T47D (cell line): ENCODE measurements at places on chromosomes 1 and 21.

DNA sequence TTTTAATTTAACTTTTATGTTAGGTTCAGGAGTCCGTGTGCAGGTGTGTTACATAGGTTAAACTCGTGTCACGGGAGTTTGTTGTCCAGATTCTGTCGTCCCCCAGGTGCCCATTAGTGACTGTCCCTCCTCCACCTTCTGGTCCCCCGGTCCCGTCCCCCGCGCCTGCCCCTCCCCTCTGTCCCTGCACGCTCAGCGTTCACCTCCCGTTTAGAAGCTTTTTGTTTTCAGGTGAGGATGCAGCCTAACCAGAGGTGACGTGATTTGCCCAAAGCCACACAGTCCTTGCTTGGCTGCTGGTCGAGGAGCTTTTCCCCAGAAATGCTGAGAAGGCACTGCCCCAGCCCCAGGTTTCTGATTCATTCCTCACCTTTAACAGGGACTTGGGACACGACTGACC, 844 bp downstream of the C1orf146 start:
- no peak for DNase-seq

DNA sequence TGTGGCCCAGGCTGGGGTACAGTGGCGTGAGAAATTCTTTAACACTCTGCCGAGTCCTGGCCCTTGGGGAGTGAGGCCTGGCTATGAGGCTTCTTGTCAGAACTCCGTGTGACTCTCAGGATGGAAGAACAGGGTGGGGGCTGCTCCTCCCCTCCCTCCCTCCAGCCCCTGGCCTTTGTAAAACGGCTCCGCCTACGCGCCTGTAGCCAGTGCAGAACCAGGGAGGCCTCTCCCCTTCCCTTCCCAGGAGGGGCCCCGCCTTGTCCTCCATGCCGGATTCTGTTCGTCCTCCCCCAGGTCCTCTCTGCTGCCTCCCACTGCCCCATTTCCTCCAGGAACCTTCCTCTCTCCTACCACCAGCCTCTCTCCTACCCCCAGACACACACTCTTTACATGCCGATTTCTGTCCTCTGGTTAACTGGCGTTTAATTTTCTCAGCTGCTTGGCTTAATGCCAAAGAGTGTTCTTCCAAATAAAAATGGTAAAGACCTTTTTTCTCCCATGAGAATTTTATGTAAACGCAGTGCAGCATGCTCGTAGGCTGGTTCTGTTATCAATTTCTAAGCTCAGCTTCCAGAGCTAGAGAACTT, 21.0 kb downstream of the PDE9A start:
- no peak for DNase-seq

GRCh38 chr1:218025454-218025853, 259.6 kb upstream of the RRP15 start:
- DNase-seq, result no peak

GRCh38 chr1:77972080-77972479, 6.8 kb downstream of the FUBP1 start:
- DNase-seq, result no peak

- DNase-seq, result no peak
Observed at GRCh38 chr1:213987927-213988506, at the start of gene PROX1. Gene PROX1, plus strand, starts transcription at chr1:213987973. Its CDS starts 8,563 bp downstream, at chr1:213996536.

- no peak for DNase-seq
Observed at GRCh38 chr1:85943945-85944344, 212.6 kb downstream of the COL24A1 start.

GRCh38 chr1:40300249-40300567, 16.9 kb downstream of the COL9A2 start:
- DNase-seq, result no peak

DNA sequence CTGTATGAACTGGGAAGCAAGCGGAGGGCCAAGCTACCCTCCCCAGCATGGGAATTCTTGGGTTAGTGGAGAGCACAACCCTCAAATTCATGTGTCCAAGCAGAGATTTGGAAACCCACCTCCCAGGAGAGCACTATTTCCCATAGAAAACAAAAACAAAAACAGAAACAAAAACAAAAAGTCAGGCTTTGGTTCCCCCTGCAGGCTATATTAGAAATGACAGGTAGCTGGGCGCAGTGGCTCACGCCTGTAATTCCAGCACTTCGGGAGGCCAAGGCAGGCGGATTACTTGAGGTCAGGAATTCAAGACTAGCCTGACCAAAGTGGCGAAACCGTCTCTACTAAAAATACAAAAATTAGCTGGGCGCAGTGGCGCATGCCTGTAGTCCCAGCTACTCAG, 10.8 kb downstream of the MINDY1 start:
- DNase-seq, result no peak

- no peak for DNase-seq
Observed at GRCh38 chr1:187517546-187517945, 688.8 kb downstream of the PLA2G4A start.

- DNase-seq, result no peak
Observed at GRCh38 chr1:157157501-157158190, 19.5 kb upstream of the ETV3 start.
